ENCODE measurements at places on chromosomes 1 and 21.

GRCh38 chr21:45129189-45129923 is 55.0 kb downstream of the ADARB1 start:
- DNase-seq = no peak

DNA sequence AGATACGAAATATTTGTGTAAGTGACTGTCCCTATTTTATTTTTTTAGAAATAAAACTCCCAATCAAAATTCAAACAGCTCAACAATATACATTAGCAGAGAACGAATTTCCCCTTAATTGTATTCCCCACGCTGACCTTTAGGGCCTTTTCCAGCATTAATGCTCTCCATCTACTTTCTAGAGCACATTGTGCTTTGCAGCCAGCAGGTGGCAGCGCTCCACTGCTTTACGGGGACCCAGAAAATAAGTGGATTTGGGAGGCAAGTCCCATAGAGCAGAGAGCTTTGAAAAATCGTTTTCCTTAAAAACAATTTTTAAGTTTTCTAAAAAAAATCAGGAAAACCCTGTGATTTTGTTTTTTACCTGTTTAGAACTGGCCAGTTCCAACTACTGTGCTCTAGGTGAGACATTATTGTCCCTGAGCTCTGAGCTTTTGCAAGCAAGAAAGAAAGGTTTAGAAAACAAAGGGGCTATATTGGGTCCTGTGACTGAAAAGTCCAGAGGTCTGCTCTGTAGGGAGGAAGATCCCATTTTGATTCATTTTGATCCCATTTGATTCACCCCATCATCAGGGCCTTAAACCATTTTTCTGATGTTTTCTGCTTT is 144.4 kb upstream of the ZNF644 start:
- no peak for DNase-seq

- no peak for DNase-seq
Observed at GRCh38 chr1:203404546-203404945, 53.6 kb upstream of the FMOD start.

DNA sequence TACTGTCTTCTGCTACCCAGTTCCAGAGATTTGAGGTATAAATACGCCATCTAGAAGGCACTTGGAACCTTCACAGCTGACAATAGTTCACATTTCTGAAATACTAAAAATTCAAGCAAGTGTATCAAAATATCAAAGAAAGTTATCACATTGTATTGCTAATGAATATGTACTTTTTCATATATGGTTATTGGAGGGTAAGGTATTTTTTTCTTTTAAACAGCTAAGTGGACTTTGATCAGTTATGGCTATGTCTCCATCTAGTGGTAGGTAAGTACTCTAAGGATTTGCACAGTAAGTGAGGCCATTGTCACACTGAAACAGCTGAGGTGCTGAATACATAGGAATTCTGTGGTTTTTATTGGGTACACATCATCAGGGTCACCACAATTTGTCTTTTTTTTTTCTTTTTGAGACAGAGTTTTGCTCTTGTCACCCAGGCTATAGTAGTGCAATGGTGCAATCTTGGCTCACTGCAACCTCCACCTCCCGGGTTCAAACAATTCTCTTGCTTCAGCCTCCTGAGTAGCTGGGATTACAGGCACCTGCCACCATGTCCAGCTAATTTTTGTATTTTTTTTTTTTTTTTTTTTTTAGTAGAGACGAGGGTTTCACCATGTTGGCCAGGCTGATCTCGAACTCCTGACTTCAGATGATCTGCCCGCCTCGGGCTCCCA is 49.1 kb upstream of the CR2 start:
- DNase-seq = no peak

DNA sequence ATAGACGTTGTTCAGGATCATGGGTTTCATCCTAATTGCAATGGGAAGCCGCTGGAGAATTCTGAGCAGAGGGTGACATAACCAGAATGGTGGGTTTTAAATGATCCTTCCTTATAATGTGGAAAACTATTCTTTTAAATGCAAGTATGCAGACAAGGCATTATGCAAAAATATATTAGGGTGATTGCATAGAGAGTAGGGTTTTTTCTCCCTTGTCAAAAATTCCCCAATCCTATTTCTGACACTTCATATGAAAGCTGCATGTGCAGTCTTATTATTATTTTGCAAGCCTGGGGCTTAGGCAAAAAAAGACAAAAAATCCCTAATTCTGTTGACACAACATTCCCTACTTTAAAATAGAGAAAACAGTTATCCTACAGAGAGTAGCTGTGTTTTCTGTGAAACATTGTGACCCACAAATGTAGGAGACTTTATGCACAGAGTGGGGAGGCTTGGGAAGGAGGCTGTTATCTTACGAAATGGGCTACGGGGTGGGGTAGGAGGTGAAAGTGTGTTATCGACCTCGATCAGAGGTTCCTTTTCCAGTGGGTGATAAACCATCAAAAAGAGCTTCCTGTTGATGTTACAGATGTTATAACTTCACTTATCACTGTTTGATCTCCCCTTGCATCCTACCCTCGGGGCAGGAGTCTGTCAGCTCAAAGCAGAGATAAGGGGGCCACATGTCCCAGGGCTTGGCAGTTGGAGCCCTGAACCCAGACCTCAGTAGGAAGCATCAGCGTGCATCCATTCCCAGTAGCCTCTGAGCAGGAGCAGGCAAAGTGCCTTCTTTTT is 27.2 kb downstream of the RHEX start:
- no peak for DNase-seq

GRCh38 chr1:61875198-61875597 is 132.9 kb downstream of the PATJ start:
- DNase-seq = no peak

DNA sequence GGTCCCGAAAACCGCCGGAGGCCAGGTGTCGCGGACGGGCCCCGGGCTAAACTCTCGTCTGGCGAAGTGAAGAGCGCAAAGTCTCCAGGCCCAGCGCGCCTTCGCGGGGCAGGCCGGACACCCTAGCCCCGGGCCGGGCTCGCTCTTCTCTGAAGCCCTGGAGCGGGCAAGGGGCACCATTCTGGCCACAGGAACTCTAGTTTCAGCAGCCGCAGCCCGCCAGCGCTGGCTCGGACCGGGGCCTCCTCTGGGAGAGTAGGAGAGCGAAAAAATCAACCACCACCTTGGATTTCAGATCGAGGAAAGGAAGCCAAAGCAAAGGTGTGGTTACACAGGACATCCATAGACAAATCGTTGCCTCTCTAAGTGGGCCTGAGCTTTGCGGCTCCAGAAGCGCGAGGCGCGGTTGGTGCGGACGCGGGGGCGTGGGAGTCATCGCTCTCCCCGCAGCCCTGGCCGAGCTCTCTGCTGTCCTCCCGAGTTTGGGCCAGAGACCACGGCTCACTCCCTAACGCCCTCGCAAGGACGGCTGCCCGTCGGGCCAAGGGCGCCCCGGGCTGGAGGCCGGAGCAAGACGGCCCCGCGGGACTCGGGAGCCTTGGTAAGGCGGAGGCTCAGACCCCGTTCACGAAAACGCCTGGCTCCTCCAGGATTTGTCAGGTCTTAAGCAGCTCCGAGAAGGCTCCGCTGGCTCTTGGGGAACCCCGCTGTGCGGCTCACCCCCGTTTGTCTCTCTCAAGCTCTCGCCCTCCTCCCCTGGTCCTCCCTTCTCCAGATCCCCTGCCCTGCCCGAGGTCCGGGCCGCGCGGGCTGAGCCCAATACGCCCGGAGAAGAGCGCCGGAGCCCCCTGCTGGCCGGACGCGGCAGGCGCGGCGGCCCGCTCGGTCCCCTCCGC is 132.9 kb upstream of the DPYD start:
- DNase-seq = peak; percentile 45

Measured in stimulated activated naive B cell treated with anti-CD40 and anti-IgM and Interleukin-4, amounts not matched to agents 10 μg/mL and 1 μg/mL and 100 μg/mL, for 72 hours (primary cell).